ENCODE measurements at places on chromosomes 2 and 18.

GRCh38 chr18:62767321-62767720 lies 52.0 kb downstream of the PHLPP1 start:
- DNase-seq: no peak

GRCh38 chr2:118221536-118222272 lies 133.4 kb downstream of the INSIG2 start:
- DNase-seq: no peak

DNA sequence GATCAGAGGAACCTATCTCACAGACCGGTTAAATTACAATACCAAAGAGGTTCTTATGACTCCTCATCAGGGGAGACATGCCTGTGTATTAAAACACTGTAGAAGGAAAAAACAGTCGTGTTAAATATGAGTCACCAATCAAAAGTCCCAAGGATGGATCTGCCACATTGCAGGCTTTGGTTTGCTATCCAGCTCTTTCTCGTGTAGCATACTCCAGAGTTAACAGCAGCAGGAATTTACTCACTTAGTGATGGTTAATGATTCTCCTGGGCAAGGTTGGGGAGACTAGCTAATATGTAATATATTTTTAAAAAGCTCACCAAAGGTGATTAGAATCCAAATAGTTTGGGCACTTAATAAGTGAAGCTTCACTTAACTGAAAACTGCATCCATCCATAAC lies 109.7 kb downstream of the MBD5 start:
- no peak for DNase-seq

GRCh38 chr2:189124175-189124574 lies 55.4 kb downstream of the COL5A2 start:
- no peak for DNase-seq

DNA sequence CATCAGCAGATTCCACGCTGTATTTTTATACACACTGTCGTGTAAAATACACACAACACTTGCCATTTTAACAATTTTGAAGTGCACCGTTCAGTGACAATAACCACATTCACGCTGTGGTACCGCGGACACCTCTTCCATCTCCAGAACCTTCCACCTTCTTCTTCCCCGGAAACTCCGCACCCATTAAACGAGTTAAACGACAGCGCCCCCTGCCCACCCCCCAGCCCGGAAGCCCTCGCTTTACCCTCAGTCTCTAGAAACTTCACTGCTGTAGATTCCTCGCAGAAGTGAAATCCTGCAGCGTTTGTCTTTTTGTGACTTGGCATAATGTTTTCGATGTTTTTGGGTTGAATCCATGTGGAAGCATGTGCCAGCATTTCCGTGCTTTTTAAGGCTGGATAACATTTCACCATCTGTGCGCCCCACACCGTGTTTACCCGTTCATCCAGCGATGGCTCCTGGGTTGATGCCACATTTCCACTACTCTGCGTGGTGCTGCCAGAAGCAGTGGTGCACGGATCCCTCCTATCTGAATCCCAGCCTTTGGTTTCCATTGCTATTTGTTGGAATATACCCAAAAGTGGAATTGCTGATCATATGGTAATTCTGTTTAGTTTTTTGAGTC lies 32.0 kb upstream of the TMEM18 start:
- DNase-seq: no peak

Measured in cortex of kidney (tissue), 1 donor.